NCI-H187 treated with DMSO at 0.1 percent for 48 hours (cell line): ENCODE measurements at places on chromosomes 6 and 20.

GRCh38 chr20:8903655-8904605, 165.0 kb upstream of the PLCB4 start:
- no peak for DNase-seq

GRCh38 chr20:58740356-58741308, 48.0 kb downstream of the NPEPL1 start:
- DNase-seq: no peak

- DNase-seq: no peak
Measured at GRCh38 chr6:144033816-144034735, 26.0 kb upstream of the PLAGL1 start.

DNA sequence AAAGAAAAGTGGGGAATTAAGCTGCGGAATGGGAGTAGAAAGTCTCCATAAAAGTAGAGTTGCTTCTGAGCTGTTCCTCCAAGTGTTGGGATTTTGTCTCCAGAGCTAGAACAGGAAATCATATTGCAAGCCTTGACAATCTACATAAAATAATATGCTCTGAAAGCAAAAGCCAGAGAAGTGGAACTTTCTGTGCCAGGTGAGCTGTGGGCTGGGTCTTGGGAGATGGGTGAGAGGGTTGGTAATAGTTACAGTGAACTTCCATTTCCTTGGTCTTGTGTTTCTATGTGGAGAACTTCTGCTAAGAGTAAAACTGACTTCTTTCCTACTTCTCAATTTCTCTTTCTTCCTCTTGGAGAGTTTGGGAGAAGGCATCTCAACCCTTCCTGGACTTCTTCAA, 6.3 kb upstream of the HMGN4 start:
- no peak for DNase-seq

DNA sequence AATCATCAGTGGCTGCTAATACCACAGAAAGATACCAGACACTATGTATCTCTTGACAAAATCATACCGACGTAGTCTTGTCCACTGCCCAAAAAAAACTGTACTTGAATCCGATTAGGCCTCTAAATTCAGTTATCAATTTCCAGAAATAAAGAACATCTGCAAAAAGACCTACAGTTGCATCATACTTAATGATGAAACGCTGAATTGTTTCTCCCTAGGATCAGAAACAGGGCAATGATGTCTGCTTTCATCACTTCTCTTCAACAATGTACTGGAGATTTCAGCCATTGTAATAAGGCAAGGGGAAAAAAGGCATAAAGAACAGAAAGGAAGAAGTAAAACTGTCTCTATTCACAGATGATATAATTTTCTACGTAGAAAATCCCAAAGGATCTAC, 152.0 kb downstream of the TASP1 start:
- DNase-seq: no peak

DNA sequence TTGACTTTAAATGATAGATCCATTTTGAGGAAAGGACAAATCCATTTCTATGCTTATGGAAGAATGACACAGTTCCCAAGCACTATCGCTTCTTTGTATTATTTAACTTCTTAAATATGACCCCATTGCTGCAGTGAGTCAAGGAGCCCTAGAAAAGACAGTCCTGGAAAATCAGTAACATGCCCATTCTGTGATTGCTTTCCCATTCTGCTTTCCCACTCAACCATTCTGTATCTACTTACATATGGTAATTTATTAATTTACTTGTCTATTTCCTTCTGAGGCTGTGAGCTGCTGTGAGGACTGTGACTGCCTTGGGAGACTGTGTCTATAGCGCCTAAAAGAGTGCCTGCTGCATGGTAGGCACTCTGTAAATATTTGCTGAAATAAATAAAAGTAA, 85.4 kb upstream of the TMEM30A start:
- no peak for DNase-seq

DNA sequence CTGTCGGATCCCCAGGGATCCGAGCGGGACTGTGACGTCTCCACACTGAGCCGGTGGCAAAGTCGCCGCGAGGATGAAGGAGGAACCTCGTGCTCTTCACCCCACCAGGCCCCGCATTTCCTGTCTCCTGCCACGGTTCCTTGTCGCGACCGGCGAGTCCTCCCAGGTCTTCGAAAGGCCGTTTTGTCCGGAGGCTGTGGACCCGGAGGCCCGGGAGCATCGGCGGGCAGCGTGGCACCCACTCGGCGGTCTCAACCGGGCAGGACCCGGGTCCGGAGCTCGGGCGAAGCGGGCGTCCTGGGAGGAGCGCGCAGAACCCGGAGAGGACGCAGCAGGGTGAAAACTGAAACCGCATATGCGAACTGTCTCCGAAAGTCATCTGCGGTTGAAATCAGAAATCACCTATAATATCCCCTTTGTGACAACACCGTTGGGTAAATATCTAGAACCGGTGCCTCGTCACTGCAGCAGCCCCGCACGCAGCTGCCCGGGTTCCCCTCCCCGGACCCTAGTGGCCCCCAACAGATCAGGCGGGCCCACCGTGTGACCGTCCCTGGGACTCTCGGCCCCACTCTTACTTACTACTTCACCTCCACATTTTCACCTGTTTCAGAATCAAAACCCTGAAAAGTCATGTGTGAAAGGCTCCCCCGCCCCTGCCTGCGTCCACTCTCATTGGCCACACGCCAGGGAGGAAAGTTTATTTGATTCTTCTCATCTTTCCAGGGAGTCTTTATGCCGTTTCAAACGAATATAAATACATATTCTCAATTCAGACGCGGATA, 3.1 kb upstream of the ULBP2 start:
- no peak for DNase-seq

- DNase-seq: no peak
Measured at GRCh38 chr6:111280445-111280955, 193.2 kb downstream of the SLC16A10 start.

DNA sequence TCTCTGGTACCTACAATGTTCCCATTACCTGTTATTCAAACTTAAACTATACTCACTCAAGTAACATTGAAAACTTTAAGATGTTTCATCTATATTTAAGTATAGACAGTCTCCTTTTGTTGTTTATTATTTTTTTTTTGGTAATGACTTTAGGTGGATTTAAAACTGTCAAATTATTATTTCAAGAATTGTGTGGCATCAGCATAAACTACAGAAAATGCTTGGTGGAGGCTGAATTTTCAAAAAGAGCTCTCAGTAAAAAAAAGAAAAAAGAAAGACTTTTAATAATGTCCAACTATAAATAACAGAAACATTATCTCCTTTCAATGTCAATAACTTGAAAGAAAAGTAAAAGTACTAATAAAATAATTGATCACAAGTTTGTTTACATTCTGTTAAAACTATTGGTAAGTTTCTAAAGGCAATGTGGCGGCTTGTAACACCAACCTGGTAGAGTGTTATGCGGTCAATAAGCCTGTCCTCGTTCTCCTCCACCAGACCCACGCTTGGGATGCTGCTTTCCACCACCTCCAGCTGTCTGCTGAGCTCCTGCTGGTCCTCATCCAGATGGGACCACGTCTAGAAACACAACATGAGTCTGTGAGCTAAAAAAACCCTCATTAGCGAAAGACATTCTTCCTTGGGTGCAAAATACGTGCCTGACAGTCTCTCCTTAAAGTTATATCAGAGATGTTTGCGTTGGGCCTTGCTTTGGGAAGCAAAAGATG, 400.6 kb downstream of the SYNE1 start:
- no peak for DNase-seq

DNA sequence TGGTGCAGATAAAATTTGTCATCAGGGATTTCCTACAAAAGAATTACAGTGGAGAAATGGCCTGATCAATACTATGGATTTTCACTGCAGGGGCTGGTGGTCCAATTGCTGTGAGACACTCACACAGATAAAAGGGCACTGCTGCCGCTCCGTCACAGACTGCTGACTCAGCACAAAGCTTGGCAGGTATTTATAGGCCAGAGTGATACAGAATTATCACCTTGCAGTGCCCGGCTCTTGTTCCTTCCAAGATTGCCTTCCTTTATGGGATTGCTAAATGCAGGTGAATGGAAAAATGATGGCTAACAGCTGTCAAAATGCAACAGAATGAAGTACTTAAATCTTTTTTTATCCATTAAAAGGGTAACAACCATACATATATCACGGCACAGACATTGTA, 247.8 kb upstream of the ZFP64 start:
- no peak for DNase-seq

GRCh38 chr6:138815221-138815620, 19.3 kb downstream of the ECT2L start:
- no peak for DNase-seq

DNA sequence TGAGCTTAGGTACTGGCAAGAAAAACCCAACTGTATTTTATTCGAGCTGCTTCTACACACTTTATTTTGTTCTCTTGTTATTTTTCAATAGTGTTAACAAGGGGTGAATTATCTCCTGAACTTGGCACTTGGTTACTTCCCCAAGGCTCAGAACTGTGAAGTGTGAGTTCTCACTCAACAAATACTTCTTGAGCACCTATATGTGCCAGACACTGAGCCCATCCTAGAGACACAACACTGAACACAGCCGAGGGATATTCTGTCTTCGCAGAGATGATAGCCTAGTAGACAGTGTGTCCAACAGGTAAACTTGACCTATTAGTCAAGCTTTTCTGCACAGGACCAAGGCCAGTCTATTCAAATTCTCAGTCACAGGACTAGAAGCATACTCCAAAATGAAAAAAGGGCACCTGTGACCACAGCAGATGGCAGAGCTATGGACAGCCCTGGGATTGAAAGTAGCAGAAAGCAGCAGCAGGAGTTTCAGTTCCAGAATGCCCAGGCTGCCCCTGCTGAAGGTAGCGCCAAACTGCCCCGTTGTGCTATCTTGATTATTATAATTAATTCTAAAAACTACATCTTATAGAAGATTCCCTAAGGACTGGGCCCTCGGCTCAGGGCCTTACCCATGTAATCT, 77.8 kb upstream of the TAB2 start:
- no peak for DNase-seq

DNA sequence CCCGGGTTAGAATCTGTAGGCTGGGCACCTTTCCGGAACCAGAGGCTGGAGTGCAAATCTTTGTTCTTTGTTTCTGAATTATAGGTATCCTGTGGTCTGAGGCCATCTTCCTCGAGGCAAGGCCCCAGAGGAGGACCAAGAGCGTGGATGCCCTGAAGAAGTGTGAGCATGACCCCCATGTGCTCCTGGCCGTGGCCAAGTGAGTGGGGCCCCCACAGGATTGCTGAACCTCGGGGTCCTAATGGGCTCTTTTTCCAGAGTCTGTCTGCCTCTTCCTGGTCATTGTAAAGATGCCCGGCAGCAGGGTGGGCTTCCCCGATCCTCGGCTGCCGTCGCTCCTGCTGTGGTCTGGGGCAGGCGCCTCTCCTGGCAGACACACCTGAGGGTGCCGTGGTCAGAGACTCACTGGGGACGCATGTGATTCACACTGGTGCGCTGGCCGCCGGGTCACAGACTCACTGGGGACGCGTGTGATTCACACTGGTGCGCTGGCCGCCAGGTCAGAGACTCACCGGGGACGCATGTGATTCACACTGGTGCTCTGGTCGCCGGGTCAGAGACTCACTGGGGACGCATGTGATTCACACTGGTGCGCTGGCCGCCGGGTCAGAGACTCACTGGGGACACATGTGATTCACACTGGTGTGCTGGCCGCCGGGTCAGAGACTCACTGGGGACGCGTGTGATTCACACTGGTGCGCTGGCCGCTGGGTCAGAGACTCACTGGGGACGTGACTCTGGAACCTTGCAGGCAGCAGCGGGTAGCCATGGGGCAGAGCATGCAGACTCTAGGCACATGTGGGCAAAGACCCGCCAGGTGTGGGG, 6.5 kb upstream of the C20orf204 start:
- DNase-seq: no peak

- DNase-seq: no peak
Measured at GRCh38 chr20:14568701-14569100, 231.3 kb upstream of the FLRT3 start.

DNA sequence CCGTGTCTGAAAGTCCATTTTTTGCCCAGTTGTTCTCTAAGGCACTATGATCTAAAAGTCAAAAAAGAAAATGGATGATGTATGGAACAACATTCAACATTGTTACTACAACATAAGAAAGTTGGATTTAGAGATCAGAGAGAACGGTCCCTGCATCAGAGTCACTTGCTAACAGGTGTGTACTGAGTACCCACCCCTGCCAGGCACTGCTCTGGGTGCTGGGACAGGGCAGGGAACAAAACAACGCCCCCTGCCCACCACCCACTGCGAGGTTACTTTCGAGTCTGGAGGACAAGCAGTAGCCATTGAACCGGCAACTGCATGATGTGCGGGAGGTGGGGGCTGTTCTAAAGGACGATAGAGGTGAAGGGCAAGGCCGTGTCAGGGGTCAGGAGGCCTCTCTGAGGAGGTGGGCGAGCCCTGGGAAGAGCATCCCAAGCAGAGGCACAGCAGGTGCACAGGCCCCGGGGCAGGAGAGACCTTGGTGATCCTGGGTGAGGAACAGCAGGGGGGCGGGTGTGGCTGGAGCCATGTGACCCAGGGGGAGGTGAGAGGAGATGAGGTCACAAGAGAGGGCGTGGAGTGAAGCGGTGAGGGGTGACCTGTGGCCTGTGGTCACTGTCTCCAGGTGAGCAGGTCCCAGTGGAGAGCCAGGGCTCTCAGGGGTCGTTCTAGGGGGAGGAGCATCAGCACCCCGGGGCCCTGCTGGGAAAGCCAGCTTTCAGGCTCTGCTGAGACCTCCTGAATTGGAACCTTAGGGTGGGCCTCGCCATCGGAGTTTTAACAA, 197.5 kb upstream of the SULF2 start:
- DNase-seq: no peak

DNA sequence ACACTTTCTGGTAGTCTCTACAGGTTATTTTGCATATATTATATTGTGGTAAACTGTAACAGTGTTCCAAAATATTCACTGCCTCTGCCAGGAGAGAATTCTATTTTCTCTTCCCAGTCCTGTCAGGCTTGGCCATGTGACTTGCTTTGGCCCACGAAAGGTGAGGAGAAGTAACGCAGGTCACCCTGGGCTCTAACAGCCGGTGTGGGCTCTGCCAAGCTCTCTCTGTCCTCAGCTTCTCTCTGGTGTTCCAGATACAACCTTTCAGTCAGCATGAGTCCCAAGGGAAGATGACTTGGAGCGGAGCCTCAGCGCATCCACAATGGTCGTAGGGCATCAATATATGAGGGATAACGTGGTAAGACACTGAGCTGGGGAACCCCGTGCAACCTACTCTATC, 113.0 kb upstream of the RREB1 start:
- DNase-seq: no peak

DNA sequence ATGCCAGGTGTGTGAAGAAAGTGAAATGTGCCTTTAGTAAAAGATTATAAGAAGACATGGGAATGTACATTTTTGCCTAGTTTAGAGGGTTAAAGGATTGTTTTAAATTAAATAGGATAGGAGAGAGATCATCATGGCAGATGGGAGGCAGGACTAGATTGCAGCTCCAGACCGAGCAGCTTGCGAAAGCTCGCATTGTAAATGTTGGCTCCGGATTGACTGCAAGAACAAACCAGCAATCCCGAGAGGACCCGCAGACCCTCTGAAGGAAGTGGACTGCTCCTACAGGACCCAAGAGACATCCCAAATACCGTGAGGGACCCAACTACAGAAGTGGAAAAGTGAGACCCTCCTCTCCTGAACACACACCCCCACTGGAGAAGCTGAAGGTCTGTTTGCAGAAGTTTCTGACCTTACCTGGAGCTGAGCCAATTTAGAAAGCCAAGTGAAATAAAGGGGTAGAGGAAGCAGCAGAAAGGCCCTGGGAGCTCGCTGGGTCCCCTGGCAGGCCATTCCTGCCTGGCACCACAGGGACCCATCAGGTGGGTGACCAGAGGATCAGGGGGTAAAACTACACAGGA, 30.0 kb upstream of the TPD52L1 start:
- DNase-seq: no peak

GRCh38 chr6:136503303-136504029, 46.8 kb downstream of the MAP7 start:
- DNase-seq: no peak
